ENCODE measurements at places on chromosomes 4 and X.

- no peak for DNase-seq
Observed at GRCh38 chrX:69211701-69212100, 46.4 kb upstream of the PJA1 start.

- DNase-seq, result no peak
Observed at GRCh38 chr4:154030152-154030551, 241.3 kb upstream of the SFRP2 start.

DNA sequence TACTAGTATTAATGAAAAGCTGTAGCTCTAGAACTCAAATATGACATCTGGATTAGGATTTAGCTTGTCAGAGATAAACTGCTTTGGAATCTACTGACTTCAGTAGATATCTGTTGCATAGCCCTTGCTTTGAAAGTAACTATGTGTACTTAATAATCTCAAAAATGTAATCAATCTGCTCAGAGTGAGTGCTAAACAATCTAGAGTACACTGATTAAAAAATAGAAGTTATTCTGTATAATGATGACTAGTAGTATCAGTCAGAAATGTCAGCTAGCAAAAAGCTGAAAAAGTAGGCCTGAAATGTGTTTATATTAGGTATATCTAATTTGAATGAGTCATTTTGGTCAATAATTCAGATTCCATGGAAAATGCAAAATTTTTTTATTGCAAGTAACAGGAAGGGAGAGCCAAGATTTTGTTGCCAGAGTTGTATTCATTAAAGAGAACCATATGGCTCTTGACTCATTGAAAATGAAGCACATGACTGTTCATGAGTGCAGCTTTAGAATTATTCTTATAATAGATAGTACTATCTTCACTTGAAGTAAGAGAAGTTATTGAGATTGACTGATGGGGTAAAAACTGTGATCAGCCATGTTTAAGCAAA, 20.0 kb downstream of the CLCN3 start:
- DNase-seq, result no peak

DNA sequence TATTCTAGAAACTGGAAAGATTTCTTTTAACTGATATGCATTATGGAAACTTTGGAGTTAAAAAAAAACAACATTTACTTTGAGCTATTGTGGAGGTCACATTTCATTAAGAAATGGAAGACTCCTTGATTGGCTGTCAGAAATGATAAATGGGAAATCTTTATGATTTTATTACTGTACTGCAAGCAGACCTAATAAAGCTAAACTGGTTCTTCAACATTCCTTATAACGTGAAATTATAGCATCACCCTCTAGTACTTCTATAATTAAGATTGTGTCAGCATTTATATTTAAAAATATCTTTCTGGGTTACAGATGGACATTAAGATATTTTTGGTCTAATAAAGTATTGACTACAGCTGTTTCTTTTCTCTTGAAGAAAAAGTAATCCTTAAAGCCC, 213.8 kb upstream of the PACRGL start:
- no peak for DNase-seq

DNA sequence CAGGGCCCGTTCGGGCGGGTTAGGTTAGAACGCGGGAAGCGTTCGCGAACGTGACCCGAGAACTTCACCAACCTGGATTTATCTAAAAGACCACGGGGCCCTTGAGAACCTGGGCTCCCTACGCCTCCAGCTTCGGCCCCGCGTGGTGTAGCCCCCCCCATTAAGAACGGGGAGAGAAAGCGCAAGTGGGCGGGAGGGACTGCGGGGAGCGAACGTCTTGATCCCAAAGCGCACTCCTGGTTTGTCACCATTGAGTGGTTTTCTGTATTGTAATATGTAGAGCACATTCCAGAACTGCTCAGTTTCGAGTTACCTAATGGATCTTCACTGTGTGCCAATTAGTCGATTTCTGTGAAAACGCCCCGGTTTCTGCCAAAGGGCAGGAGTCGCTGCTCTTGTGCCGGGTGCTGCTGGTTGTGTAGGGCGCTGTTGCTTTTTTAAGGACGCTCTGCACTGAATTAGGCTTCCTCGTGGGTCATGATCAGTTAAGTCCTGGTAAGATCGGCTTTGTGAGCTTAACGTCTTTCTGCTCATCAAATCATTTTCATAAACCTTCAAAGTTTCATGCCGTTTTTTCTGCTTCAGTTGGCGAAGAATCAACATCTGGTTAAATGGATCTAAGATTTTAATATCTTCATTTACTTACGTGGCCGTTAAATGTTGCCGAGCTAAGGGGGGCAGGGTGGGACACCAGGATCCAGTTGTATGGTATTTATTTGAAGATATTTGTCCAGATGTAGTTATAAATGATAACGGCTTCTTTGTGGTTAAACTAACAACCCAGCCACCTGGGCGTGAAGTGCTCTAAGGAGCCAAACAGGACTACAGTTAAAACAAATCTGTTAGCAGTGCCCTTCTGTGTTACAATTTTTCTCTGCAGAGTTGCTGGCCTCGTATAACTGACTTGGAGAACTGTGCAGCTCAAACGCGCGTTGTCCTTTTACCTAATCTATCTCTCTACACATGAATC, 809 bp downstream of the MND1 start:
- no peak for DNase-seq

DNA sequence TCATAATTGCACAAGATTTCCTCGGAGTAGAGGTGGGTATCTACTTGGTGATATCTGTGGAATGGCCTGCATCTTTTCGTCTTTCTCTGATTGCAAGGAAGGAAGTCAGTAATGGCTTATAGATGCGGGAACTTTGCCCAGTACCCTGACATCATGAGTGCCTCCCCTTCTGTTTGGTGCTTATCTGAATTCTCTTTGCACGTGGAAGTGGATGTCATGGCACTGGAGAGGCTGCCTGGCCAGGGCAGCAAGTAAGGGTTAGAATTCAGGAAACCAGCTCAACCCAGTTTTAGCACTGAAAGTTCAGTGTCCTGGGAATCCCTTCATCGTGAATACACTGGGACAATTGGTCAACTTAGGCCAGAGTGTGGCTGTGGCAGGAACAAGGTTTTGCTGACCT, 83.5 kb upstream of the RAPGEF2 start:
- DNase-seq, result no peak

GRCh38 chrX:30495468-30495867, 82.1 kb downstream of the TASL start:
- no peak for DNase-seq
